ENCODE measurements at places on chromosomes 4 and X.

- DNase-seq: no peak
Measured at GRCh38 chrX:109818976-109819375, 85.9 kb upstream of the ACSL4 start.

GRCh38 chrX:74534569-74535038, 79.8 kb downstream of the RLIM start:
- no peak for DNase-seq

GRCh38 chr4:76657443-76657842, 222.4 kb downstream of the SHROOM3 start:
- no peak for DNase-seq

GRCh38 chrX:101171883-101172400, 47.6 kb upstream of the DRP2 start:
- DNase-seq: no peak

DNA sequence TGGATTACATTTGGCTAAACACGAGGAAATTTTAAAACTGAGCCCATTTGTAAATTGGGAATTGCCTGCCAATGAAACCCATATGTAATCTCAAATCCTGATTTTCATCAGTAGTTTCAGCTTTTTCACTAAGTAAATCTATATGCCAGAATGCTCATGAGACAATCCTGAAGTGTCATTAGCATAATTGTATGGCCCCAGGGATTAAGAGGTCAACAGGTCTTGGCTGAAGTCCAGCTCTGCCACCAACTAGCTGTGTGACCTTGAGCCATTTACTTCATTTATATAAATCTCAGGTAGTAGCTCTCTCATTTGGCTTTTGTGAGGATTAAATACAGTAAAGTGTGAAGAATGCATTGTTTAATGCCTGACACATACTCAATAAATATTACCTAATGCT, 320.5 kb upstream of the EMCN start:
- DNase-seq: no peak

All from GM04504 (cell line).